ENCODE measurements at places on chromosomes 4 and X.
A peak's percentile ranks its signal among the peaks of the same experiment; 100 is the strongest.

DNA sequence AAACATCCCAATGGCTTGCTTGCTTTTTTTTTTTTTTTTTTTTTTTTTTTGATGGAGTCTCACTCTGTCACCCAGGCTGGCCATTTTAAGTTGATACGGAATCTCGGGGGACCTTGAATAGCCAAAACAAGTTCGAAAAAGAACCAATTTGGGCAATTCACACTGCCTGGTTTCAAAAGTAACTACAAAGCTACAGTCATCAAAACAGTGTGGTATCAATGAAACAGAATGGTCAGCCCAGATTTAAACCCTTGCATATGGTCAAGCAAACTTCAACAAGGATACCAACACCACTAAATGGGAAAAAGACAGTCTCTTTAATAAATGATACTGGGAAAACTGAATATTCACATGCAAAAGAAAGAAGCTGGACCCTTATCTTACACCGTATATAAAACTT lies 41.8 kb downstream of the BRCC3 start:
- no peak for DNase-seq

DNA sequence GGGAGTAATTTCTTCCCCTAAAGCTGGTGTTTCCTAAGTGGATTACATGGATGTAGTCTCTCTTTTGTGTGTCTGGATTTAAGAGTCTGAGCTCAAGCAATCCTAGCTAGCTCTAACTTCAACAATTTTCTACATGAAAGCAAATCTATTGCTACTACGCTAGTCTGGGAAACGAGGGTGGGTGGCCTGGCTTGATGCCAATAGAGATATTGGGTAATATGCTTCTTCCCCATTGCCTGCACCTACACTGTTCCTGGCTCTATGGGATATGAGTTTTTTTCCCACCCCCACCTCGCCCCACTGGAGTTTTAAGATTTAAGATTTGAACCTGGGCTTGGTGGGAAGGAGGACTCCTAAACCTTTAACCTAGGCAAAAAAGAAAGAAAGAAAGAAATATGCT lies 158.8 kb downstream of the RBM46 start:
- DNase-seq: no peak

GRCh38 chrX:150688911-150689451 lies 4.2 kb upstream of the MTMR1 start:
- no peak for DNase-seq

DNA sequence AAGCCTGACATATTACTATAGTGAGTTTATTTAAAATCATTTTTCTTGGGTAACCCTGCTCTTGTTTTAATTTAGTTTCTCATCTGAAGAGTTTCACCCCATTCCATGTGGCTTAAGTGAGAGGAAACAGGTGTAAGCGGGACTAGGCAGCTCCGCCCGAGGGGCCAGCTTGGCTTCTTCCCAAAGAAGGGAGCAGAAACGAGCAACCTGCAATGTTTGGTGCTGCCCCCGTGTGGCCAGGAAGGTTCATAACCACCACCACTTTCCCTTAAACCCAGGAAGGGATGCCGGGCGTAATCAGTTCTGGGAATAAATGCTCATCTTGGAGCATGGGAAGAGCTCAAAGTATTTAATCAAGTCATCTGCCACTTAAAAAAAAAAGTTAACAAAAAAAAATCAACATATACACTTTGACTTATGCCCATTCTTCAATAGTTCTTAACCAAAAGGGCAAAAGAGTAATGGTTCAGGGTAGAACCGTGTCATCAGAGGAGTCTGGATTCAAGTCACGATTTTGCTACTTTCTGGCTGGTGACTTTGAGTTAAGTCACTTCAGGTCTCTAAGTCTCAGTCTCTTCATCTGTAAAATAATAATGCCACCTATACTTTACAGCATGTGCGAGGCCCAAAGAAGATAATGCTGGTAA lies 147.9 kb downstream of the NSUN7 start:
- peak; percentile 50 for DNase-seq

- no peak for DNase-seq
Observed at GRCh38 chr4:109944591-109944990, 31.9 kb downstream of the EGF start.

- no peak for DNase-seq
Observed at GRCh38 chr4:22196551-22196950, 248.0 kb upstream of the KCNIP4 start.

DNA sequence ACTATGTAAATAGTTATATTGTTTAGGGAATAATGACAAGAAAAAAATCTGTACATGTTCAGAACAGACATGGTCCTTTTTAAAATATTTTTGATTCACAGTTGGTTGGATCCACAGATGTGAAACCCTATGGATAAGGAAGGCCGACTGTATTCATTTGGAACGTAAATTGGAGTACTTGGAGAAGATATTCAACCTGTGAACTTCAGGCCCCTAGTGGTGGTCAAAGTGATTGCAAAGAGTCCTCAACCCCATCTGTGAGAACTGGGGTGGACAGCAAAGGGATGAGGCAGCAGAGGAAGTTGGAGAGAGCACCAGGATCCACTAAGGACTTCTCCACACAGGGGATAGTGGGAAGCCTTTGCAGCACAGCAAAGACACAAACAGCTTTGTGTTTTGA lies 6.2 kb upstream of the CXCL13 start:
- no peak for DNase-seq

GRCh38 chr4:41379230-41379629 lies 122.5 kb downstream of the UCHL1 start:
- DNase-seq: no peak

DNA sequence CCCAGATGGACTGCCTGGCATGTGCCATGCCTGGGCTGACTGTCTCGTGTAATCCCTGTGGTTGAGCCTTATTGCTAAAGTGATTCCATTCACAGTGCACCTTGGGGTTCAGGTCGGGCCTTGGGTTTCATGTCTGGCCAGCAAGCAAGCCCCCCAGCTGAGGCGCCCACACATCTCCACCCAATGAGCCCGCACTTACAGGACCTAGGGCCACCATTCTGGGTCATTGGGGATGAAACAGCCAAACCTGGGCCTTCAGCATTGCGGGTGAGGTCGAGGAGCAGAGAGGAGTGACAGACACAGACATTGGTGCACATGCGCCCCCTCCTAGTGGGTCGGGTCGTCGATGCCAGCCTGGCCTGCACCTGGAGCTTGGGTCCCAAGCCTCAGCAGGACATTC lies 21.3 kb upstream of the WFS1 start:
- no peak for DNase-seq
